ENCODE measurements at places on chromosomes 5 and 9.
A peak's percentile ranks its signal among the peaks of the same experiment; 100 is the strongest.

DNA sequence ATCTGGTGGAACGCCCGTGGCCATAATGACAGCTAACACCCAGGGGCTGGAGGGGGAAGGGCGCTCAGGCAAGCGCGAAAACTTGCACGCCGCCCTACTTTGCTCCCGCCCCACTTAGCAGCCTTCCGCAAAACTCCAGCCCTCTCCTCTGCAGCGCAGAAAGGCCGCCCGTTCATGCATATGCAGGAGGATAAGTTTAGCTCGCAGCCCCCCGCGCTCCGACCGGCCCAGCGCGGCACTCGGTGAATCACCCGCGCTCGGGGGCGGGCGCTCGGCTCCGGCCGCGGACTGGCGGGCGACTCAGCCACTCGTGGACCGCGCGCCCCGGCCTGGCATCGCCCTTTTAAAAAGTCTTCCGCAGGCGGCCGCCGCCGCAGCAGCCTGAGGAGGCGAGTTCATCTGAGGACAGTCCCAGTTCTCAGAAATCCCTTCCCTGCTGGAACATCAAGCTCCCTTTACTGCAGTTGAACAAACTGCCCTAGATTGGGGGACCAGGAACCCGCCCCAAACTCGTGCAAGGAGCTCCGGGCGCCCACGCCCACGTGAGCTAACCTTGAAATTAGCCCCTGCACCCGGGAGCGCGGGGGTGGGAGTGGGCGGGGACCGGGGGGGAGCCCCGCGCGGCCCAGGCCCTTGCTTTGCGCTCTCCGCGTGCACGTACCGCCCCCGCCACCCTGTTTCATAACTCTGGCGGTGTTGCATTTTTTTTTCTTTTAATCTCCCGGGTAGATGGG is 4.5 kb upstream of the KLF9 start:
- DNase-seq, result peak; percentile 63

- no peak for DNase-seq
Measured at GRCh38 chr5:35360671-35361070, 130.4 kb upstream of the PRLR start.

- no peak for DNase-seq
Measured at GRCh38 chr5:93325946-93326345, 255.1 kb downstream of the NR2F1-AS1 start.

- no peak for DNase-seq
Measured at GRCh38 chr5:87139795-87140194, 127.9 kb upstream of the RASA1 start.

DNA sequence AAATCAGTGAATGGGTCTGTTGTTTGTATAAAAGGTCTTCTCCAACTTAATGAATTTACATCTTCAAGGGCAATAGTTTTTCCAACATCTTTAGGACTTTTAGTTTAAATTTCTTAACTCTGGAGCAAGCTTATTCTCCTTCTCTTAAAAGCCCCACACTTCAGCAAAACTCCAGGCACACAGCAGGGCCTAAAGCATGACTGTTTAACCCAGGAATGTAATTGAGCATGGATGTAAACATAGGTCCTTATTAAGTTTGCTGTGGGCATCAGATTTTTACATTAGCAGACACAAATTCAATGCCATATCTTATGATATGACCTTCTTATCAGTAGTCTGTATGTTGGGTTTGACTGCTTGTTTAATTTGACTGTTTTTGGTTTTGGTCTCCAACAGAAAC is 78.9 kb downstream of the ABCA1 start:
- DNase-seq, result no peak

DNA sequence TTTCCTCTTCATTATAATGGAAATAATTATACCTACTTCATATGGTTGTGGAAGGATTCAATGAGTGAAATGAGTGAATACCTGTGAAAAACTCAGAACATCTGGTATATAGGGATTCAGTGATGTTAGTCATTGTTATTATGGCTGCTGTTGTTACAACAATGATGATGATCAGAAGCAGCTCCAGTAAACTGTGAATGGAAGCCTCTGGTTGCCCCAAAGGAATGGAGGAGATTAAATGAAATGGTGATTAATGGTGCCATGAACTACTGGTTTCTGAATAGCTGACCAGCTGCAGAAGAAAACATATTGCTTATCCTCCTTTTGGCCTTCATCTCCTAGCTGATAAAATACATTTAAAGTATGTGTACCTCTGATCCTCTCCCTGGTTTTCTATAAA is 372.0 kb downstream of the ARHGEF28 start:
- DNase-seq, result no peak

- no peak for DNase-seq
Measured at GRCh38 chr5:149489605-149490037, 61.6 kb downstream of the CSNK1A1 start.

DNA sequence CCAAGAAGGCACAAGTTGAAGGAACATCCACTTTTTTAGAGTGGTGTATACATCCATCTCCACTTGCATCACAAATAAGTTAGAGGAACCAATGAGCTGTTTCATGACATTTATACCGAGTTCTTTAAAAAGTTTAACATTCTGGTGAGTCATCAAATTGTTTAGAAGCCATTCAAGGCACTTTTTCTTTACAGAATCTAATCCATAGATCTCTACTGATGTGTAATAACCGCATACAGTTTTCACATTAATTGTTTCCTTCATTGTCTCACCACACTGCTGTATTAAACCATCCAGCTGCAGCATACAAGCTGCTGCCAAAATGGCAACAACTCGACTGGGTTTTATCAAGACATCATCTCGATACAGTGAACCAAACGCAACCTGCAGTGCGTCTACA is 744 bp downstream of the GMCL2 start:
- no peak for DNase-seq

GRCh38 chr5:44412286-44412685 is 23.1 kb upstream of the FGF10 start:
- no peak for DNase-seq

GRCh38 chr9:134834217-134834956 is 46.2 kb upstream of the FCN2 start:
- no peak for DNase-seq

DNA sequence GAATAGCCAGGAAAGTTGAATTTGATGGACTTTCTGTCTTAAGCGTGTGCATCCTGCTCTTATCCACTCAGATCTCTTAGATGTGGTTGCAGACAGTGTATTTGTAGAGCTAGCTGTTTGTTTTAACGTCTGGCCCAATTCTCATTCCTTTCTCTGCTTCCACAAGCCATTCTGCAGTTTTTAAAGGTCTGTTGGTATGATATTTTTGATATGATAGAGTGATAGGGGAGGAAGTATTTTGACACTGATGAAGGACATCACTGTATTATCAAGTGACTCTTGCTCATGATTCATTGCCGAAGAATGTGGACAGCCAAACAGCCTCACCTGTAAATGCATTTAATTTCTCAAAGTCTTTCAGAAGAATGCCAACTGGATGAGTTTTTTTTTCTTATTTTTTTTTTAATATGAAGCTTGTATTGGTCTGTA is 4.5 kb downstream of the TJP2 start:
- no peak for DNase-seq

GRCh38 chr9:130938652-130939404 is at the start of gene FIBCD1:
FIBCD1 (minus strand) TSS chr9:130939247; CDS start chr9:130938607, 640 bp downstream.
- DNase-seq, result no peak

- no peak for DNase-seq
Measured at GRCh38 chr9:118529210-118529609, 825.0 kb downstream of the TLR4 start.

DNA sequence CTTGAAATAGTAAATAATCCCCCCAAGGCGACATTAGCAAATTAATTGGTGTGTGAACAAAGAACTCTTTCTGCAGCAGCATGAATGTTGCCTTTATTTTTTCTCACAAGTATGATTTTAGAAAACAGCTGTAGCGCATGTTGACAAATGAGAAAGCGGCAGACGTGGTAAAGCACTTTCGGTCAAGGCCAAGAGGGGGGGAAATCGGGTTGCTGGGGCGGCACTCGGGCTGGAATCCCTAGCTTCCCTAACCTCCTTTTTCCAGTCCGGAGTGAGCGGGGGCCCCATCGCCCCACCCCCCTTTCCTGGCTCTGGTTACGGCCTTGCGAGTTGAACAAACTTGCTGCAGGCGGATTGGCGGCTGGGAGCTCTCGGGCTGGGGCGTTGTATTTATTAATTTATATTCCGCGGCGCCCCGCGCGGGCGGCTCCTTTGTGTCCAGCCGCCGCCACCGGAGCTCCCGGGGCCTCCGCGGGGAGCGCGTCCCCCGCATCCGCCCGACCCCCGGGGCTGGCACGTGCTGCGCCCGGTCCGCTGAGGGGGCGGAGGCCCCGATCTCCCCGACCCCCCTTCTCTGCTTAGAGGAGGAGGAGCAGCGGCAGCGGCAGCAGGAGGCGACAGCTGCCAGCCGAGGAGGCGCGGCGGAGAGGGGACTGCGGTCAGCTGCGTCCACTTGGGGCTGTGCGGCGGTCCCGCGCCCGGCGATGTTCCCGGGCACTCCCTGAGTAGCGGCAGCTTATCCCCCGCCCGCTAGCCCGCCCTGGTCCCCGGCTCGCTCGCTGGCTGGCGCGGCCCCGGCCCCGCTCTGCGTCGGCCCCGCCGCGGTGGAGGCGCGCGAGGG is at the start of gene RHOBTB3:
Gene RHOBTB3, plus strand, starts transcription at position 607 of the 841 bp plus-strand sequence. CDS start 347 bp downstream, outside the sequence.
- no peak for DNase-seq

DNA sequence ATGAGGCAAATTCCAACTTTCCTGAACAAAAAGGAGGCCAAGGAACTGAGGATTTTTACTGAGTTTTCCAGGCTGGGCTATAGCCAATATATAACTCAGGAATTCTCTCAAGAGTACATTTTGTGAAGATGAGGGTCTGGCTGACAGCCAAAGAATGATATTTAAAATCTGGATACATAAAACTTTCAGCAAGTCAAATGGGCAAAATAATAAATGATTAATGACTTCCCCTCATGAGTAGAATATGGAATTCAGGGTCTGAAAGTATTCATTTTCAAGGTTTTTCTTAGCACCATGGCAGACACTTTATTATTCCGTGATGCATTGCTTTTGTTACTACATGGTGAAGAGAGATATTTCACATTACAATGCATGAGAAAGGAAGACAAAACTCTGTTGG is 7.8 kb downstream of the FAM81B start:
- DNase-seq, result no peak

- no peak for DNase-seq
Measured at GRCh38 chr9:23741351-23741750, 84.7 kb downstream of the ELAVL2 start.

GRCh38 chr9:124220946-124221451 is 36.8 kb upstream of the NEK6 start:
- DNase-seq, result no peak

DNA sequence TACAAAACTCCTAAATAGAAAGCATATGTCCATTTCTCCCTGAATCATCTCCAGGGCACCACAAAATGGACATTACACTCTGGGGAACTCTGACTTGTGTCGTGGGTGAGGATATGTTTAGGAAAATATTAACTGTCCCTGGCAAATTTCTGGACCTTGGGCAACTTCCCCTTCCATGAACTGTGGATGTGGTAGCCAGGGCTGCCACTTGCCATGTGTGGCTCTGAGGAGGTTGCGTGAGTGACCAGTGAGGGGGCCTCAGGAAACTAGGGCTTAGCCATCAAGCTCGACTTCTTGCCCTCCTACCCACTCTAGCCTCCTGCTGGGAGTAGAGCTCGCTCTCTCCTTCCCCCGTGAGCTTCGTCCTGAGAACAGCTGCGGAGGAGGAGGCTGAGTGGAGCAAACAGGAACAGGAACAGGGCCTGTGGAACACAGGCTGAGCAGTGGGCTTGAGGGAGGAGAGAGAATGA is 13.8 kb upstream of the STC2 start:
- DNase-seq, result no peak

GRCh38 chr9:107039542-107039941 is 176.6 kb downstream of the ZNF462 start:
- DNase-seq, result no peak

DNA sequence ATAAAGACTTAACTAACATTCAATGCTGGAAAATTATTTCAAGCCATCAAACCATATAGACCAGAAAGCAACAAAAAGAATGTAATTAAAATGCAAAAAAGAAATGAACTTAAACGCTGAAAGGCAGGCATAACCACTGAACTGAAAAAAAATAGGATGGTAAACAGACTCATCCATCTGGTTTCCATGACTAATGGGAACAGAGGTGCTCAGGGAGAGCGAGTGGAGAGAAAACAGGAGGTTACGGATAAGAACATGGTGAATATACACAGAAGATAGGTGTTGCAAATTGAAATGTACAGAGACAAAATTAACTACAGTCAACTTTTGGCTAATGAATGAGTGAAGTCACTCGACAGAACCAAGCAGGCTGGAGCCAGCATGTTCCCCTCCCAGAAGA is 43.5 kb upstream of the RNF38 start:
- no peak for DNase-seq

DNA sequence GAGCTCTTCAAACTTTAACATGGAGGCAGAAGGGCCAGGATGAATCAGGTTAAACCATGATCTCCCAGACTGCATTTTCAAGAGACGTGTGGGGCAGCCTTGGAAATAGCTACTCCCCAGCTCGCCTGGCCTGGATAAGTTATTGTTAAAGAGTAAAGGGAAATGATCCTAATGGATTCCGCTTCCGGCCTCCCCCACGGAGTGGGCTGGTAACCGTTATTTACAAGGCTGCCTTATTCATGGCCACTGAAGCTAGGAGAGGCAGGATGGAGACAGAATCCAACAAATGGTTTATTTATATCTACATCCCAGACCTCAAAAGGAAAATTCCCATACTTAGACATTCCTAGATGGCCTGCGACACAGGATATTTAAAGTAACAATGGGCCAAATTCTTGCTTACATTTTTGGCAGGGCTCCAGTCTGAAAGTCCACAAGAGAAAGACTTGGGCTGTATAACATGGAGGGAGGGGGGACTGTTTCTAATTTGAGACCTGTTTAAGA is 27.9 kb downstream of the SPRY4 start:
- DNase-seq, result no peak

DNA sequence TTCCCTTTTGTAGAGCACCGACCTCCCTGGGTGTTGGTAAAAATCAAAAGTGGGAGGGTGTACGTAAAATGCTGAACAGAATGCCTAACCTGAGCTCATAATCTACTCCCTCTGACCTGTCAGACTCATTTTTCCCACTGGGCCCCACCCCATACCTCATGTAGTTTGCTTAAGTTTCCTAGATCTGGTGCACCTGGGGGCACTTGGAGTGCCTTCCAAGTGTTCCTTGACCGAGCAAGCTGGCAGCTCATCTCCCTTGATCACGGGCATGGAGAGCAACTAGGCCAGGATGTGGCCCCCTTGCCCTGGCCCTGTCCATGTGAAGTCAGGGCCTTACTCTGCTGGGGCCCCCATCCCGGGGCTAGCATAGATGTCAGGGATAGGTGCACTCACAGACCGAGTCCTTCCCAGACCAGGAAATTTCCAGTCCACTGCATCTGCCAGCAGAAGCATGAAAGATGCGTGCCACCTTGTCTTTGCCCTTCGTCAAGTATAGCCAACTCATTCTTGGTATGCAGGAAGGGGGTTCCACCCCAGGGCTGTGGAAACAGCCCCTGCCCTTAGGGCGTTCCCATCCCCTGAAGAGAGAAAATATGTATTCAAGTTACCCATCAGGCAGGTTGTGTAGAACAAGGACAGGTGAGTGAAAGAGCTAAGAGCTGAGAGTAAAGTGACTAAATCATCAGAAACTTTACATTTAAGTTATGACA is 41.9 kb downstream of the SLC22A5 start:
- DNase-seq, result no peak

DNA sequence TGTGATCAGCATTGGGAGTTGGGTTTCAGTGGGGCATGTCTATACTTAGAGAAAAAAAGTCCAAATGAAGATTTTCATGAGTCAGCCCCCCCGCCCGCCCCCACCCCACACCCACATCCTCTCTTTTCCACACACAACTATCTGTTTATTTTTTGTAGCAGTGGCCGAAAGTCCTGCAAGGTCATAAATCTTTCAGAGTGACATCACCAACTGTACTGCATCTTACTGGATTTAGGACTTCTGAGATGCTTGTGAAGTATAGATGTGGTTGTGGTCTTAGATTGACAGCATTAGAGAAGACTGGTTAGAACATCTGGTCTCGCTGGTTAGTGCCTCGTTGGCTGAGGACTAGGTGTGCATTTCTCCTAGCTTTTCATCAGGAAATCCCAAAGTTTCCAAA is 7.3 kb upstream of the ROPN1L start:
- no peak for DNase-seq

Data from cerebellar nuclear complex (tissue), 1 donor.